ENCODE measurements at places on chromosomes 7 and 10. TPM values are rescaled to one million over a fixed set of nuclear protein-coding genes. Genes with fewer than 3 reads are reported as not detected.

Gene TMEM196
- not detected for total RNA-seq

Gene CPED1
- not detected for total RNA-seq

Gene LRRC61
- 11.0 TPM for total RNA-seq

Gene CRYGN
- total RNA-seq: not detected

Gene GPR15LG
- not detected for total RNA-seq

Gene GJC3
- total RNA-seq: 0.61 TPM

GRCh38 chr7:159051916-159052315 is 92.8 kb downstream of the VIPR2 start:
- H3K4me1 ChIP-seq: no peaks in the 10 kb centered on the region
- no peak for DNase-seq
- no peak overlapping the region for H3K27ac ChIP-seq
- H3K36me3 ChIP-seq: no peaks in the 10 kb centered on the region
- no peak overlapping the region for H3K4me3 ChIP-seq
- H3K27me3 ChIP-seq: no peaks in the 10 kb centered on the region

DNA sequence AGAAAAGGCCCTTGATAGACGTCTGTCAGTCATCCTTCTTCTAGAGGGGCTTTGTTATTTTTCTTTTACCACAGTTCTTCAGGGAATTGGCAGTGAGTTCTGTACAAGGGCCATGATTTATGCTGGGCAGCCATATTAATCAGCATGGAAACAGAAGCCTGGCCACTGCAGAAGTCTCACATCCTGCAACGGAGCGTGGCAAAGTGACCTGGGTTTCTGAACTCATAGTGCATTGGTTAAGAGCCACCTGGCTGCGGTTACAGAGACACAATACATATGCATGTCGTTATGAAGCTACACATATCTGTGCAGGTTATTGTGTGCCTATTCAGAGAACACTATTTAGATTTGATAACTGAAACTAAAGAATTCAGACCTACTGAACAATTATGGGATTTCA is 419.4 kb upstream of the CELF2 start:
- no peak overlapping the region for H3K27ac ChIP-seq
- no peak overlapping the region for H3K4me3 ChIP-seq
- no peaks in the 10 kb centered on the region for H3K36me3 ChIP-seq

GRCh38 chr7:67984326-67984725 is 987.7 kb downstream of the TYW1 start:
- H3K27ac ChIP-seq: no peak overlapping the region
- H3K4me3 ChIP-seq: no peak overlapping the region
- H3K36me3 ChIP-seq: no peaks in the 10 kb centered on the region
- no peak for DNase-seq

GRCh38 chr7:72404743-72405142 is 7.4 kb downstream of the CALN1 start:
- no peaks in the 10 kb centered on the region for H3K4me1 ChIP-seq
- no peak overlapping the region for H3K27ac ChIP-seq
- H3K27me3 ChIP-seq: no peaks in the 10 kb centered on the region
- DNase-seq: no peak
- no peaks in the 10 kb centered on the region for H3K36me3 ChIP-seq

GRCh38 chr10:32308027-32308603 is 38.8 kb downstream of the EPC1 start:
- H3K27ac ChIP-seq: peak overlapping the region; percentile 39
- H3K27me3 ChIP-seq: no peaks in the 10 kb centered on the region
- peaks cover 5% of the 10 kb centered on the region for H3K36me3 ChIP-seq
- no peak overlapping the region for H3K4me3 ChIP-seq
- DNase-seq: no peak

DNA sequence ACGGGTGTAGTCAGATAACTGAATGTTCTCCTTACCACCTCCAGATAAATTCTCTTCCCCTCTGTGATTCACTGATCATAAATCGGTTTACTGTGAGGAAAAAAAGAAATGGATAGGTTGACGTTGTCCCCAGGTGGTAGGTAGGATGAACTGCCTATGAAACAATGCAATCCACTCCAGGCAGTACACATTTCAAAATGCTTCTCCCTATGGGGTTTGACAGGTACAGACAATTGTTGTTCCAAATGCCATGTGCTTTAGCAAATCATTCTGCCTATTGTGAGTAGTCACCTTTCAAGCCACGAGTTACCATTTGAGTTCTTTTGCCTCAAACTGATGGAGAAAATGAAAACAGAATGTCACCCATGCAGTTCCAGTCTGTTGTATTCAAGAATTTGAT is 21.8 kb downstream of the VIM start:
- no peak overlapping the region for H3K27ac ChIP-seq
- H3K36me3 ChIP-seq: no peaks in the 10 kb centered on the region
- no peaks in the 10 kb centered on the region for H3K4me1 ChIP-seq
- peak; percentile 22 for DNase-seq
- no peaks in the 10 kb centered on the region for H3K27me3 ChIP-seq

GRCh38 chr7:128738570-128739047 is 550 bp upstream of the CALU start:
- H3K36me3 ChIP-seq: no peaks in the 10 kb centered on the region
- peak; percentile 33 for DNase-seq
- H3K4me3 ChIP-seq: peak overlapping the region; percentile 72
- H3K4me1 ChIP-seq: peaks cover 36% of the 10 kb centered on the region
- peak overlapping the region; percentile 91 for H3K27ac ChIP-seq

DNA sequence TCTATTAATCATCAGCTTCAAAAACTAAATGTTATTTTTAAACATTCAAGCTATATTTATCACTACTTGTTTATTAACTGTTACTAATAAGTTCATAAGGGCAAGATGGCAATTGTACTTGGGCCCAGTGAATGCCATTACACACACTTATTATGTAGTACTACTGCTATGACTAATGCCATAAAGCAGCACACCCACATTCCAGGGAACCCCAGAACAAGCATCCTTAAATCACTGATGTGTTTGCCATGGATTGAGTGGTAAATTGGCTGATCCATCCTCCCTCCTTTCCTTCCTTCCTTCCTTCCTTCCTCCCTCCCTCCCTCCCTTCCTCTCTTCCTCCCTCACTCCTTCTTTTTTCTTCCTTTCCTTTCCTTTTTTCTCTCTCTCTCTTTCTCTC is 37.4 kb upstream of the RSU1 start:
- H3K4me3 ChIP-seq: no peak overlapping the region
- H3K27ac ChIP-seq: no peak overlapping the region
- no peaks in the 10 kb centered on the region for H3K4me1 ChIP-seq
- H3K27me3 ChIP-seq: no peaks in the 10 kb centered on the region
- DNase-seq: no peak
- H3K36me3 ChIP-seq: no peaks in the 10 kb centered on the region

GRCh38 chr7:54719425-54719824 is 39.6 kb downstream of the SEC61G start:
- DNase-seq: no peak
- no peak overlapping the region for H3K27ac ChIP-seq
- H3K4me3 ChIP-seq: no peak overlapping the region
- H3K36me3 ChIP-seq: no peaks in the 10 kb centered on the region
- no peaks in the 10 kb centered on the region for H3K27me3 ChIP-seq

- no peak overlapping the region for H3K4me3 ChIP-seq
- H3K27me3 ChIP-seq: no peaks in the 10 kb centered on the region
- H3K4me1 ChIP-seq: no peaks in the 10 kb centered on the region
- no peak for DNase-seq
- no peaks in the 10 kb centered on the region for H3K36me3 ChIP-seq
These were observed 90.8 kb downstream of the PRLHR start for GRCh38 chr10:118504467-118505205.

- H3K4me3 ChIP-seq: no peak overlapping the region
- no peak for DNase-seq
- no peak overlapping the region for H3K27ac ChIP-seq
- no peaks in the 10 kb centered on the region for H3K36me3 ChIP-seq
These were observed 40.1 kb downstream of the BPGM start for GRCh38 chr7:134686786-134687185.

DNA sequence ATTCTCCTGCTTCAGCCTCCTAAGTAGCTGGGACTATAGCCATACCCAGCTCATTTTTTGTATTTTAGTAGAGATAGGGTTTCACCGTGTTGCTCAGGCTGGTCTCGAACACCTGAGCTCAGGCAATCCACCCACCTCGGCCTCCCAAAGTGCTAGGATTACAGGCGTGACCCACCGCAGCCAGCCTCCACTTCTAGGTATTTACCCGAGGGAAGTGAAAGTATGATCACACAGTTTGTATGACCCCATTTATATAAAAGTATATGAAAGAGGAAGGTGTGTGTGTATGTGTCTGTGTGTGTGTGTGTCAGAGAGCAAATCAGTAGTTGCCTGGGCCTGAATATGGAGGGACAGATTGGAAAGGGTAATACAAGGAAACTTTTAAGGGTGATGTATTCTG is 2.0 kb upstream of the PURB start:
- H3K4me3 ChIP-seq: no peak overlapping the region
- H3K4me1 ChIP-seq: peaks cover 56% of the 10 kb centered on the region
- no peaks in the 10 kb centered on the region for H3K27me3 ChIP-seq
- no peak for DNase-seq
- no peaks in the 10 kb centered on the region for H3K36me3 ChIP-seq

DNA sequence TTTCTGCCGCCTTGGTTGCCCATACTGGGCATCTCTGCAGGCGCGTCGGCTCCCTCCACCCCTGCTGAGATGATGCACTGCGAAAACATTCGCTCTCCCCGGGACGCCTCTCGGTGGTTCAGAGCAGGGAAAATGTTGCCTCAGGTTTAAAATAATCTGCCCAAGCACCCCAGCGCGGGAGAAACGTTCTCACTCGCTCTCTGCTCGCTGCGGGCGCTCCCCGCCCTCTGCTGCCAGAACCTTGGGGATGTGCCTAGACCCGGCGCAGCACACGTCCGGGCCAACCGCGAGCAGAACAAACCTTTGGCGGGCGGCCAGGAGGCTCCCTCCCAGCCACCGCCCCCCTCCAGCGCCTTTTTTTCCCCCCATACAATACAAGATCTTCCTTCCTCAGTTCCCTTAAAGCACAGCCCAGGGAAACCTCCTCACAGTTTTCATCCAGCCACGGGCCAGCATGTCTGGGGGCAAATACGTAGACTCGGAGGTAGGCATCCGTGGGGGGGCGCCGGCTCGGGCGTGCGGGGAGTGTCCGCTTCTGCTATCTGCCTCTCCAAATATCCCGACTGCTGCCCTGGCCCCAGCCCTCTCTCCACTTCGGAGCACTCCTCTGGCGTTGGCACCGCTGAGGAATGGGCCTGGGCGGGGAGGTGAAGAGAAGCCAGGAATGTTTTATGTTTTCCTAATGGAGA is at the start of gene CAV1:
Gene CAV1 (plus strand): TSS at position 428 of the 689 bp plus-strand sequence. CDS start 27 bp downstream, at position 455.
- peak within 1 kb of the TSS; percentile 35 for H3K4me3 ChIP-seq
- H3K36me3 ChIP-seq: no peaks in the 10 kb centered on the region
- peaks cover 22% of the 10 kb centered on the region for H3K4me1 ChIP-seq
- peaks cover 29% of the 10 kb centered on the region for H3K27me3 ChIP-seq

DNA sequence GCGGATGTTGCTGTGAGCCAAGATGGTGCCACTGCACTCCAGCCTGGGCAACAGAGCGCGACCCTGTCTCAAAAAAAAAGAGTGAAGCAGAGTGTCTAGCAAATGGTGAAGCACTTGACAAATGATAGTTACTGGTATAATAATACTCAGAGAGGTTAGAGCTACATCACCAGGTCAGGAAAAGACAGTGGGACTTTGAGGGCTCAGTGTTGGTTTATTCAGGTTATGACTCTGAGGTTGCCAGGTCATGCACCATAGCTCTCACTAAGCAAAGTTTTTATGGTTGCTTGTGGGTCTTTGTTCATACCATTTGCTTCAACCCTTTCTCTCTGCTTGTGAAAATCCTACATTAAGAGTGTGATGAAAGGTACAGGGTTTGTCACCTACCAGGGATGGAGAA is 13.6 kb downstream of the MRPS33 start:
- H3K27me3 ChIP-seq: no peaks in the 10 kb centered on the region
- no peak overlapping the region for H3K27ac ChIP-seq
- no peaks in the 10 kb centered on the region for H3K36me3 ChIP-seq
- no peaks in the 10 kb centered on the region for H3K4me1 ChIP-seq

DNA sequence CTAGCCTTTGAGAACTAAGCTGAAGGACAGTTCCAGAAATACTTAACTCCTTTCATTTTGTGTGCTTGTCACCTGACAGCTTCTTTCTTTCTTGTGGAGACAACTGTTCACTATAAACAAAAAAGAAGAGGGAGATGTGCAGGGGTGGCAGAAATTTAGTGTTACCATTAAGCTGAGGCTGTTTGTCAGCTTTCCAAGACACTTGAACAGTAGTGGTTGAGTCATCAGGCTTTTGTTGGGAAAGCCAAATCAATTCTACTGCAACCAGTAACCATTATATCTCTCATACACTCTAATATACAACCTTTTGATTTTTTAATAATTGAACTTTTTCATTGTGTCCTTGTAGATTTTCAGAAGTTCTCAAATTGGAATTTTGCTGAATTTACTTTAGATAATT is 75.3 kb downstream of the POLL start:
- no peaks in the 10 kb centered on the region for H3K27me3 ChIP-seq
- H3K27ac ChIP-seq: no peak overlapping the region
- no peak for DNase-seq
- H3K4me1 ChIP-seq: no peaks in the 10 kb centered on the region

- DNase-seq: peak; percentile 1
- H3K4me1 ChIP-seq: no peaks in the 10 kb centered on the region
- no peaks in the 10 kb centered on the region for H3K36me3 ChIP-seq
- H3K27ac ChIP-seq: no peak overlapping the region
- H3K4me3 ChIP-seq: no peak overlapping the region
- no peaks in the 10 kb centered on the region for H3K27me3 ChIP-seq
These were observed 201.3 kb upstream of the CDCA7L start for GRCh38 chr7:22146961-22147512.

DNA sequence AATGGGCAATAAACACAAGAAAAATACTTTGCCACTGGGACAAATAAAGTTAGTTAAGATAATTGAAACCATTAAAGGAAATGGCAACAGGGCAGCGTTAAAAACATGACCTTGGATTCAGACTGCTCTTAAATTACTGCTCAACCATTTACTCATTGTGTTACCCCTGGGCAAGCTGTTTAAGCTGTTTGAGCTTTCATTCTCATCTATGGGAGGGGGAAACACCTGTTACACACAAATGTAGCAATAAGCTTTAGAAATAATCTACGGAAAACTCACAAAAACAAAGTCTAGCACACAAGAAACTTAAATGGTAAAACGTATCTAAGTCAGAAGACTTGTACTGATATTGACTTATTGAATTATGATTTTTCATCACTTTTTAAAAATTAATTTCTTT is 137.1 kb downstream of the KMT2E start:
- peaks cover 6% of the 10 kb centered on the region for H3K4me1 ChIP-seq
- DNase-seq: no peak
- no peak overlapping the region for H3K4me3 ChIP-seq
- no peak overlapping the region for H3K27ac ChIP-seq
- H3K27me3 ChIP-seq: no peaks in the 10 kb centered on the region

DNA sequence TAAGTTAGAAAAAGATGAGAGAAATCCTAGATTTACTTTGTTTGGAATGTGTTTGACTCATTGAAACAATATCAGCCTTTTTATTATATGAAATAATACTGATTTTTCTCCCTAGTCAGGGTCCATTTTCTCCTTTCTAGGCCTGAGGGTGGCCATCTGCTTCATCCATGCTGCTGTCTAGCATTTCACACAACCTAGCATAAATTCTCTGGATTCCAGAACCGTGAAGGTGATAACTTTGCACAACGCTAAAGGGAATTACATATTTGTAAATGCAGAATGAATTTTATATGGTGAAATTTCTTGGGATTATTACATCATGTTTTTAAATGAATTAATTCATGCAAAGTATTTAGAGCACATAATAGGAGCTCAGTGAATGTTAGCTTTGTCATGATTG is 505.1 kb downstream of the INHBA start:
- H3K27me3 ChIP-seq: no peaks in the 10 kb centered on the region
- no peaks in the 10 kb centered on the region for H3K36me3 ChIP-seq
- no peak for DNase-seq

GRCh38 chr10:103155471-103156085 is 37.5 kb downstream of the NT5C2 start:
- no peak for DNase-seq
- H3K27ac ChIP-seq: no peak overlapping the region
- no peaks in the 10 kb centered on the region for H3K27me3 ChIP-seq
- peaks cover 7% of the 10 kb centered on the region for H3K4me1 ChIP-seq
